ENCODE measurements at places on chromosomes 12 and 14. TPM values are rescaled to one million over a fixed set of nuclear protein-coding genes. Genes with fewer than 3 reads are reported as not detected.

- peak; percentile 50 for DNase-seq
These were observed 465 bp downstream of the ADSS1 start for GRCh38 chr14:104724407-104724980.

- DNase-seq: no peak
These were observed 42.1 kb downstream of the MGST1 start for GRCh38 chr12:16389594-16389993.

- DNase-seq: peak; percentile 42
These were observed 297.5 kb downstream of the RPAP3 start for GRCh38 chr12:47408171-47408871.

- no peak for DNase-seq
These were observed 23.6 kb upstream of the GPHB5 start for GRCh38 chr14:63342371-63342770.

The PLEKHD1 gene
- polyA plus RNA-seq: 0.03 TPM

DNA sequence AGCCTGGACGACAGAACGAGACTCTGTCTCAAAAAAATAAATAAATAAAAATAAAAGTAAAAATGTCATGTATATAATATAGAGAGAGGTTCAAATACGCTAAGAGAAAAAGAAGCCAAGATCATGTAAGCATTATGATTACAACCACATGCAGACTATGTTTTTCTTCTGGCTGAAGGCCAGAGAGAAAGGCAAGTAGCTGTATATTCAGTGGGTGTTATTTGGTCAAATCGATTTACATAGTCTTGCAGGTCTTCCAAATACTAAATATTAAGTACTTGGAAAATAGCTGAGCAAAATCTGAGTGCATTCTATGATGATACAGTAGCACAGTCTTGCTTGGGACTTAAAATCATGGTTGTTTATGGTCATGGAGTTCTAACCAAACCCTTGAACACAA, 758.0 kb downstream of the DIO2 start:
- DNase-seq: no peak

DNA sequence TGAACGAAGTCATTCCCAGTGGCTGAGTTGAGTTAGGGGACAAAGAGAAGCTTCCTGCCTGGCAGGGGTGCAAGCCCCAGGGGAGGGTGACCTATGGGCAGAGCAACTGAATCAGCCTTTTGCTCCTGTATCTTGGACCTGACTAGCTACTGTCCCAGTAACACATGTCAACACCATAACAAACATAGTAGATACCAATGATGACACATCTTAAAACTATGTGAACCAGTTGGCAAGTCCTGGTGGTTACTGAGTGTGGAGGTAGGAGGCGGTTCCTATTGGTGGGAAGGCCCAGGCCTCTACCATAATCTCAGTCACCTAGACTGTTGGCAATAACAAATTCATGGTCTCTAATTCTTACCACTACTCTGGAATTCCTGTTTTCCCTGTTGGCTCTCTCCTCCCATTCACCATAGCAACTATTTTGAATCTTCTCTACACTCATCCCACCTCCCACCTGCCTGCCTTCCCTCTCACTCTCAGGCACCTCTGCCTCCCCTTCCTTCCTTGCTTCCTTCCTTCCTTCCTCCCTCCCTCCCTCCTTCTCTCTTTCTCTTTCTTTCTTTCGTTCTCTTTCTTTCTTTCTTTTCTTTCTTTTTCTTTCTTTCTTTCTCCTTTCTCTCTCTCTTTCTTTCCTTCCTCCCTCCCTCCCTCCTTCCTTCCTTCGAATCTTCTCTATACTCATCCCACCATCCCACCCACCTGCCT, 8.1 kb upstream of the P2RX7 start:
- DNase-seq: peak; percentile 59

- DNase-seq: peak; percentile 87
These were observed 717 bp downstream of the UBC start for GRCh38 chr12:124913474-124914391.

The KRT75 gene
- polyA plus RNA-seq: not detected

The HCAR2 gene
- polyA plus RNA-seq: 2.6 TPM

The TC2N gene
- 24.6 TPM for polyA plus RNA-seq

- DNase-seq: no peak
These were observed 772.5 kb upstream of the USP15 start for GRCh38 chr12:61487728-61488127.

DNA sequence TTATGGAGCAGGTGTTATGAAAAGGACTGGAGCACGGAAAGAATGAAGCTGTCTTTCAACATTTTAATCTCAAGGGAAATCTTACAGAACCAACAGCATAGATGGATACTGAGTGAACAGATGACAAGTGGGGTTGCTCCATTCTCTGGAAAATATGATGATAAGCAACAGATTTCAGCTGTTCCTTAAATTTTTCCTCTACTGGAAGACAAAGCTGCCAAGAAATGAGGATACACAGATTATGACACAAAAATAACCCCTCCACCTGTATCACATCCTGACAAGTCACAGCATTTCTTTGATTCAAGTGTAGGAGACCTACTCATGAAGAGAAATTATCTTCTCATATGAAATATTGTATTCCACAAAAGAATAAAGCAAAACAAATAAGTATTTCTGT, 13.0 kb upstream of the TMTC2 start:
- DNase-seq: no peak

GRCh38 chr12:46553266-46553665, 180.7 kb upstream of the SLC38A2 start:
- no peak for DNase-seq

The TAS2R13 gene
- polyA plus RNA-seq: 0.03 TPM

The NOVA1 gene
- polyA plus RNA-seq: 11.6 TPM

GRCh38 chr12:33156042-33156441, 259.5 kb upstream of the PKP2 start:
- DNase-seq: peak; percentile 0

The RFX4 gene
- polyA plus RNA-seq: 0.13 TPM

DNA sequence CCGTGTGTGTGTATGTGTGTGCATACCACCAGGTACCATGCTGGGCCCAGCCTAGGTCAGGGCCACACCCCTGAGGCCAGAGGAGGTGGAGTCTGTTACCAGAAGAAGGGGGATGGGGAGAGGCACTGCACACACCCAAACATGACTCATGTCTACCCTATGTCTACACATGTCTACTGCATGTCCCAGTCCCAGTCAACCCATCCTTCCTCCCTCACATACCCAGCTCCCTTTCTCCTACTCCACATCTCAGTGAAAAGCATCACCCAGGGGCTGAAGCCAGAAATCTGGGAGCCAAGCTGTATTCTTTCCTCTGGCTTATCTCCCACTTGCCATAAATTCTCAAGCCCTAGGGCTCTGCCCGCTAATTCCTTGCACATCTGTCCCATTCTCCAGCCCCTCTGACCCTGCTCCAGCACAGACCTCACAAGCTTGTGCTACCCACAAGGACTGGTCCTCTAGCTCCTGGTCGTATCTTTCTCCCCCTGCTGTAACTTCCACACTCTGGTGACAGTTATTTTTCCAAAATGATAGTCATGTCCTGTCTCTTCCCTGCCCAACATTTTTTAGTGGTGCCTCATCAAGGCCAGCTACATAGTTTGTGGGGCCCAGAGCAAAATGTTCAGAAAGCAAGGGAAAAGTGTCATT, 18.0 kb upstream of the APPL2 start:
- DNase-seq: no peak

The INSM2 gene
- 0.03 TPM for polyA plus RNA-seq

- DNase-seq: peak; percentile 26
These were observed 20.5 kb upstream of the FAM181A start for GRCh38 chr14:93906341-93907329.

GRCh38 chr12:111201036-111201435, 167.9 kb downstream of the PHETA1 start:
- DNase-seq: no peak

All from large intestine (tissue), 12 donors.